ENCODE measurements at places on chromosomes 1 and 21.
A peak's percentile ranks its signal among the peaks of the same experiment; 100 is the strongest.

- DNase-seq: no peak
Observed at GRCh38 chr21:34924771-34925419, 124.2 kb downstream of the RUNX1 start.

DNA sequence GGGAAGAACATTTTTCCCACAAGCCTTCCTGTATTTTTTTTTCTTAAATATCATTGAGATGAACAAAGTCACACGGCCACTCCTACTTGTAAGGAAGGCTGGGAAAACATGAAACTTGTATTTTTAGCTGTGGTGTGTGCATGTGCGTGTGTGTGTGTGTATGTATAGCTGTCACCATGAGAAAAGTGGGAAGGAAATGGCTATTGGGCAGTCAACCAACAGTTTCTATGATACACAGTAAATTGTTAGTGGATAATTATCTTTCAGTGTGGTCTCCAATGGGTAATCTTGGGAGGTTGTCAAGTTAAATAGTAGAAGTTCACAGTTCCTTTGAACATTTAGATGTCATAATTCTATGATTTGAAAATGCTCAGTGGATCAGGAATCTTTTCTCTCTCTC, 132.7 kb upstream of the USP24 start:
- no peak for DNase-seq

DNA sequence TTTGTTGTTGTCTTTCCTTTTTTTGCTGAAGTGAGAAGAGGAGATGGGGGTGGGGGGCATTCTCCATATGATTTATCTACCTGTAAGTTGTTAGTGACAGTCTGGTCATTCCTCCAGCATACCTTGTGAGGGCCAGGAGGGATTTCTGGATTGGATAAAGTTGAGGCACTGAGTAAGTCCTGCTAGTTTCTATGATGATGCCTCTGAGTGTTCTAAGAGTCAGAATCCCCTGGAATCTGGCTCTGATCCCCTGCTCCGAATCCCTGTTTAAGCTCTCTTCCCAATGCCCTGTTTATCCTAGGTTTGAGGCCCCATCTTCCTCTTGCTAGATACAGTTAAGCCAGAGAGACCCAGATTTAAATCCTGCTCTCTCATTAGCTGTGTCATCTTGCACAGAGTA, 83.2 kb upstream of the HOOK1 start:
- no peak for DNase-seq

- DNase-seq: no peak
Observed at GRCh38 chr1:207274882-207275281, 46.6 kb upstream of the CD55 start.

- DNase-seq: no peak
Observed at GRCh38 chr1:215789981-215790380, 222.9 kb downstream of the KCTD3 start.

GRCh38 chr1:224170748-224171478, 12.1 kb upstream of the DEGS1 start:
- DNase-seq: peak; percentile 5

Measured in stimulated activated CD8-positive, alpha-beta memory T cell treated with anti-CD3 and anti-CD28 coated beads, Interleukin-4, amount 100 ng/mL, for 1 hour (primary cell).